ENCODE measurements at places on chromosomes 5 and 9.

DNA sequence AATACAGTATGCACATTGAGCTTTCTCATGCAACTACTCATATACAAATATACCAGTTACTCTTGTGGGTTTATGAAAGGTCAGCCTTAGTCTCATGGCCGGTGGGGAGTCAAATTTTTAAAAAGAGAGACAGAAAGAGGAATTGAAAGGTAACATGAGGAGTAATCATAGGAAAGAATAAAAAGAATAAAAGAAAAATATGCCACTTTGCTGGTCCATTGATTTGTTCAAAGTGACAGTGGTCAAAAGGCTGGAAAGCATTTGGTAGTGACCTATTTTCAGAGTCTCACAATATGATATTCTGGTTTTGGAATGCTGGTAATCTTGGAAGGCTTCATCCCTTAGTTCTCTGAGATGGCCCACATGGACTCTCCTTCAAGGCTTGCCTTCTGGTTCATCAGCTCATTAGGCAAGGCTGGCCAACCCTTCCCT lies 67.0 kb downstream of the ZNF366 start:
- H3K4me3 ChIP-seq: no peak overlapping the region
- H3K27ac ChIP-seq: peak overlapping the region; percentile 34
- no peaks in the 10 kb centered on the region for H3K36me3 ChIP-seq
- peaks cover 21% of the 10 kb centered on the region for H3K4me1 ChIP-seq

GRCh38 chr5:174990909-174991308 lies 266.5 kb downstream of the MSX2 start:
- ATAC-seq: no peak
- no peaks in the 10 kb centered on the region for H3K36me3 ChIP-seq
- H3K4me1 ChIP-seq: no peaks in the 10 kb centered on the region

- no peak overlapping the region for H3K4me3 ChIP-seq
- H3K36me3 ChIP-seq: no peaks in the 10 kb centered on the region
- no peaks in the 10 kb centered on the region for H3K27me3 ChIP-seq
- H3K4me1 ChIP-seq: peaks cover 69% of the 10 kb centered on the region
- H3K27ac ChIP-seq: no peak overlapping the region
- no peak for ATAC-seq
These were observed 63.3 kb downstream of the ZNF366 start for GRCh38 chr5:72443883-72444282.

GRCh38 chr9:128421482-128421996 lies 882 bp downstream of the CERCAM start:
- peak overlapping the region; percentile 78 for H3K4me3 ChIP-seq
- peaks cover 40% of the 10 kb centered on the region for H3K36me3 ChIP-seq
- H3K27ac ChIP-seq: peak overlapping the region; percentile 88
- ATAC-seq: peak; percentile 35

DNA sequence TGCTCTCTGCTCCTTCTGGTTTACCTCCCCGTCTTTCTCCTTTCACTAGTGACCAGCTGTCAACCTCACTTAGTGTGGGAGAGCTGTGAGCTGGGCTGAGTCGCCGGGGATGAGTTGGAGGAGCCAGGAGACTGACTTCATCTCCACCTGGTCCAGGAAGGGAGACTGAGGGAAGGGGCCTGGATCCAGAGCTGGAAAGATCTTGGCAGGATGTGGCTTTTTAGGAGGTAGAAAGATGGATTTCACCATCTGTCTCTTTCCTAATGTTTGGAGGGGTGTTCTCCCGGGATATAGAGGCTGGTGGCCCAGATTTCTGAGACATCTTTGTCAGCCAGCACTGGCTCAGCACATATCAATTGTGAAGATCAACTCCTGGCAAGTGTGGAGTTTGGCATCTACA lies 37.1 kb upstream of the TNC start:
- H3K27ac ChIP-seq: peak overlapping the region; percentile 16
- H3K4me1 ChIP-seq: peaks cover 5% of the 10 kb centered on the region
- no peaks in the 10 kb centered on the region for H3K27me3 ChIP-seq
- ATAC-seq: peak; percentile 16

GRCh38 chr9:73872701-73873100 lies 624.4 kb upstream of the RORB start:
- H3K4me1 ChIP-seq: no peaks in the 10 kb centered on the region
- H3K36me3 ChIP-seq: no peaks in the 10 kb centered on the region
- no peak overlapping the region for H3K27ac ChIP-seq
- ATAC-seq: no peak
- no peak overlapping the region for H3K4me3 ChIP-seq
- H3K27me3 ChIP-seq: no peaks in the 10 kb centered on the region

GRCh38 chr9:16028548-16028947 lies 475.7 kb downstream of the CCDC171 start:
- no peak for ATAC-seq
- H3K36me3 ChIP-seq: no peaks in the 10 kb centered on the region
- H3K27me3 ChIP-seq: no peaks in the 10 kb centered on the region
- H3K4me1 ChIP-seq: no peaks in the 10 kb centered on the region
- H3K27ac ChIP-seq: no peak overlapping the region
- no peak overlapping the region for H3K4me3 ChIP-seq

DNA sequence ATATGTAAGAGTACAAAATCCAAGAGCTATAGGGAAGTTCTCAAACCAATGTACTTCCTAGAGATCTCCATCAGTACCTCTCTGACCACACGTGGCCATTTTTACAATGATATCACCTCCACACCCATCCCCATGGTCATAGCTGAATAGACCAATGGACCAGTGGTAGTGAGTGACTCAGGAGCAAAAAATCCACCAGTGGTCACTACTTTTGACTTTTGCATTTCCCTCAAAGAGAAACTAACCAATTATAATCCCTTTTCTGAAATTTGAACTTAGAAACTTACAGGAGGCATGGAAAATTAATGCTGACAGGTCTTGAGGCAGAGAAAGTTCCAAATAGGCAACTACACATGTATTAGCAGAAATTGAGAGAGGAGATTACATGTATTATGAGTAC lies 238.4 kb downstream of the TRPM3 start:
- H3K36me3 ChIP-seq: no peaks in the 10 kb centered on the region
- no peak for ATAC-seq
- no peaks in the 10 kb centered on the region for H3K4me1 ChIP-seq
- H3K27ac ChIP-seq: no peak overlapping the region

DNA sequence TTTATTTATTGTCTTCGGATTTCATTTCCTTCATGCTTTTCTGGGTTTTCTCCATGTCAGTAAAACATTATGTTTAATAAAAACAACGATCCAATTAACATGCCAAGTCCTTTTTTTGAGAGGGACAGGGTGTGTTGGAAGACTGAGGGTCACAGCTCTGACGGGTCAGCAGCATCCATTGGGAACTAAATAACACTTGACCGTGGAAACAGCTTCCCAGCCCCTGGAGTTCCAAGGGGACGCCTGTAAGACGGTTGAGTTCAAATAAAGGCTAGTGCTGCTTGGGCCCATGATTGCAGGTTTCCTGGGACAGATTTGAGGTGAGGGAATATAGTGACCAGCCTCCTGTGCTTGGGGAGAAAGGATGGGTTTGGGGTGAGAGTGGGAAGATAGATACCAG lies 30.4 kb upstream of the NEURL1B start:
- H3K27ac ChIP-seq: no peak overlapping the region
- no peaks in the 10 kb centered on the region for H3K36me3 ChIP-seq
- no peaks in the 10 kb centered on the region for H3K27me3 ChIP-seq
- ATAC-seq: no peak
- no peak overlapping the region for H3K4me3 ChIP-seq

- no peak overlapping the region for H3K4me3 ChIP-seq
- no peak overlapping the region for H3K27ac ChIP-seq
- H3K27me3 ChIP-seq: no peaks in the 10 kb centered on the region
- ATAC-seq: no peak
- H3K4me1 ChIP-seq: no peaks in the 10 kb centered on the region
- H3K36me3 ChIP-seq: no peaks in the 10 kb centered on the region
These were observed 54.9 kb downstream of the RAD23B start for GRCh38 chr9:107337676-107338590.

GRCh38 chr5:18745988-18746615 lies 1111.8 kb downstream of the TAF11L14 start:
- peak; percentile 53 for ATAC-seq
- H3K4me3 ChIP-seq: peak overlapping the region; percentile 45
- H3K27me3 ChIP-seq: no peaks in the 10 kb centered on the region
- H3K36me3 ChIP-seq: no peaks in the 10 kb centered on the region
- peak overlapping the region; percentile 57 for H3K27ac ChIP-seq
- no peaks in the 10 kb centered on the region for H3K4me1 ChIP-seq

GRCh38 chr9:130284249-130284625 lies 18.7 kb downstream of the HMCN2 start:
- no peak overlapping the region for H3K27ac ChIP-seq
- no peak overlapping the region for H3K4me3 ChIP-seq
- peaks cover 72% of the 10 kb centered on the region for H3K4me1 ChIP-seq
- no peaks in the 10 kb centered on the region for H3K36me3 ChIP-seq
- no peak for ATAC-seq

DNA sequence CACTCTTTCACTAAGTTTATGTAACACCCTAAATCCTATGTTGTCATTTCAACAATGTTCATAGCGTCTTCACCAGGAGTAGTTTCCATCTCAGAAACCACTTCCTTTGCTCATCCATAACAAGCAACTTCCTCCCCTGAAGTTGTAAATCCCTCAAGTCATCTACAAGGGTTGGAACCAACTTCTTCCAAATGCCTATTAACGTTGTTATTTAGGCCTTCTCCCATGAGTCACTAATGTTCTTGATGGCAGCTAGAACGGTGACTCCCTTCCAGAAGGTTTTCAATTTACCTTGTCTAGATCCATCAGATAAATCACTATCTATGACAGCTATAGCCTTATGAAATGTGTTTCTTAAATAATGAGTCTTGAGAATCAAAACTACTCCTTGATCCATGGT lies 73.3 kb upstream of the TARS1 start:
- H3K27me3 ChIP-seq: no peaks in the 10 kb centered on the region
- no peak overlapping the region for H3K4me3 ChIP-seq
- no peaks in the 10 kb centered on the region for H3K36me3 ChIP-seq
- H3K4me1 ChIP-seq: no peaks in the 10 kb centered on the region
- no peak for ATAC-seq

GRCh38 chr5:163373436-163374084 lies 63.8 kb upstream of the CCNG1 start:
- no peak overlapping the region for H3K27ac ChIP-seq
- no peaks in the 10 kb centered on the region for H3K4me1 ChIP-seq
- no peak for ATAC-seq
- no peak overlapping the region for H3K4me3 ChIP-seq

DNA sequence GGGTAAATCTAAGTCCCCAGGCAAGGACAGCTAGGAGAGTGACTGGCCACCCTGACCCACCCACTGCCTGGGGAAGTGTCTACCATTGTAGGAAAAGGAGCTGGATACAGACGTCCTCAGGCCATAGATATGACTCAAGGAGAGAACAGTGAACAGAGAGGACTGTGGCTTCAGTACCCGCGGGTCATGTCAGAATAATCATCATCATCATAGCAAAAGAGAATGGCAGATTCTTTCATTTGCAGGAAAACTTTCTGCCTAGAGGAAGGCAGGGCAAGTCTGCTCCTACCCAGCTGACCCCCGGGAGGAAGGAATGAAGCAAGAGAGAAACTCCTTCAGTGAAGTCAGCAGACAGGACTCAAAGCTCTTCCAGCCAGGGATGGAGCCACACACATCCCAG lies 52.2 kb upstream of the UBTD2 start:
- no peaks in the 10 kb centered on the region for H3K36me3 ChIP-seq
- no peak overlapping the region for H3K4me3 ChIP-seq
- H3K4me1 ChIP-seq: no peaks in the 10 kb centered on the region
- H3K27me3 ChIP-seq: no peaks in the 10 kb centered on the region

DNA sequence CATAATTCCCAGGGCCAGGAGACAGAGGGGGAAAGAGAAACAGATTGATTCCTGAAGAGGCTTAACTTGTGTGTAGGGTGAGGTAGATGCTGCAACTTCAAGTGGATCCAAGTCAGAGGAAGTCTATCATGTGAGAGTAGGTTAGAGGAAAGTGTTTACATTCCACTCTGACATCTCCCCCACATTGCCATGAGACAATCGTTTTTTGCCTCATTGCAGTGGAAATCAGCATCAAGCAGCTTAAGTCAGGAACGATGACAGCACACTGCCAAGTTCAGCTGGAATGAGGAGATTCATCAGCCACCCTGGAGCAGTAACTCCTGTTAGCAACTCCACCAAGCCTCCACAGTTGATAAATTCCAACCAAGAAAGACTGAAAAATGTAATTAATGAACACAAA lies 689.7 kb upstream of the MEF2C start:
- H3K27me3 ChIP-seq: no peaks in the 10 kb centered on the region
- no peaks in the 10 kb centered on the region for H3K4me1 ChIP-seq
- H3K27ac ChIP-seq: no peak overlapping the region
- no peak overlapping the region for H3K4me3 ChIP-seq
- no peaks in the 10 kb centered on the region for H3K36me3 ChIP-seq

DNA sequence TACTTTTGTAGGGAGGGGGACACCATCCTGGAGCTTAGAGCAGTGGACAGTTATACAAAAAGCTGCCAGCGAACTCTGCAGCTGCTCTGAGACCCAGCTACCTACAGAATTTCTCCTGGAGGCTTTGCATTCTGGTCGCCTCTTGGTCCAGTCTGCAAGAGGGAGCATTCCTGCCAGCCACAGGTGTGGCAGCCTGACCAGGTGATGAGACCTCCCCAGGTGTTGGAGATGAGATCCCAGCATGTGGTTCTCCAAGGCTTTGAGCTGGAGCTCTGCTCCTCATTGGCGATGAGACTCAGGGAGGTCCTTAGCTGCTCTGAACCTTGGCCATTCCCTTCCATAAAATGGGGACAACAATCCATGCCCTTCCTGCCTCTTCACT lies 69.3 kb downstream of the RGS3 start:
- H3K4me3 ChIP-seq: no peak overlapping the region
- no peak overlapping the region for H3K27ac ChIP-seq
- no peaks in the 10 kb centered on the region for H3K36me3 ChIP-seq
- ATAC-seq: no peak
- peaks cover 10% of the 10 kb centered on the region for H3K4me1 ChIP-seq
- H3K27me3 ChIP-seq: no peaks in the 10 kb centered on the region

DNA sequence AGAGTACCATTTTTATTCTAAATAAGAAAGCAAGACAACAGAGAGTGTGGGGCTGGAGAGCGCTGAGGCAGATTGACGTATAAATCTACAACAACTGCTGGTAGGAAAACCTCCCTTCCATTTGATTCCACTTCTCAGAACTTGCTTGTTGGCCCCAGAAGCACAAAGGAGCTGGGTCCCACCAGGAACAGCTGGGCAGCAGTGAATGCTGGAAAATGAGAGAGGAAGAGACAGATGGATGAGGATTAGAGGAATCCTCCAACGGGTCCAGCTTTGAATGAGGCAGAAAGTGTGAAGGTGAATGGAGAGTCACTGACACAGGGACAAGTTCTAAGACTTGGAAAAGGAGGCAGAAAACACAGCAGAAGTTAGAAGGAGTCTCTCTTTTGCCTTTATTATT lies 14.8 kb downstream of the TAS2R1 start:
- no peaks in the 10 kb centered on the region for H3K36me3 ChIP-seq
- H3K4me3 ChIP-seq: no peak overlapping the region
- no peaks in the 10 kb centered on the region for H3K4me1 ChIP-seq
- H3K27ac ChIP-seq: no peak overlapping the region
- no peaks in the 10 kb centered on the region for H3K27me3 ChIP-seq
- ATAC-seq: no peak

- ATAC-seq: peak; percentile 26
- peaks cover 12% of the 10 kb centered on the region for H3K4me1 ChIP-seq
- H3K36me3 ChIP-seq: no peaks in the 10 kb centered on the region
- no peaks in the 10 kb centered on the region for H3K27me3 ChIP-seq
- H3K4me3 ChIP-seq: peak overlapping the region; percentile 53
- peak overlapping the region; percentile 92 for H3K27ac ChIP-seq
These were observed 2.7 kb downstream of the EEIG1 start for GRCh38 chr9:127977884-127978647.

GRCh38 chr5:113118765-113119164 lies 142.2 kb downstream of the DCP2 start:
- no peaks in the 10 kb centered on the region for H3K36me3 ChIP-seq
- H3K4me1 ChIP-seq: no peaks in the 10 kb centered on the region
- H3K27ac ChIP-seq: peak overlapping the region; percentile 29
- H3K27me3 ChIP-seq: no peaks in the 10 kb centered on the region
- no peak for ATAC-seq
